ENCODE measurements at places on chromosomes 1 and 21.

GRCh38 chr1:165451691-165452090 lies 6.8 kb upstream of the RXRG start:
- DNase-seq = no peak

GRCh38 chr1:215793180-215793579 lies 226.1 kb downstream of the KCTD3 start:
- no peak for DNase-seq

DNA sequence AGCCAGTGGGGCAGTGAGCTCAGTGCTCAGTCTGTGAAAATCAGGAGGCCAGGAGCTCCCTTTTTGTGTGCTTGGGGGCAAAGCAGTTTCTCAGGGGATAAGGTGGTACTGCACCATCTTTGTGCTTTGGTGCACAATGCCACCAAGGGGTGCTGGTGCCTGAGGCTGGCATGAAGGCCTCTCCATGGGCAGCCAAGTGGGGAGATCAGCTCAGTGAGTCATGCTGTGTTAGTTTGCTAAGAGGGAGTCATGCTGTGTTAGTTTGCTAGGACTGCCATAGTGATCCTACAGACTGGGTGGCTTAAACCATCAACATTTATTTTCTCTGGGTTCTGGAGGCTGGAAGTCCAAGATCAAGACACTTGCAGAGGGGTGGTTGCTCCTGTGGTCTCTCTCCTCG lies 428.1 kb downstream of the PRDM2 start:
- no peak for DNase-seq

GRCh38 chr1:178397678-178398077 lies 99.1 kb downstream of the CLEC20A start:
- no peak for DNase-seq

DNA sequence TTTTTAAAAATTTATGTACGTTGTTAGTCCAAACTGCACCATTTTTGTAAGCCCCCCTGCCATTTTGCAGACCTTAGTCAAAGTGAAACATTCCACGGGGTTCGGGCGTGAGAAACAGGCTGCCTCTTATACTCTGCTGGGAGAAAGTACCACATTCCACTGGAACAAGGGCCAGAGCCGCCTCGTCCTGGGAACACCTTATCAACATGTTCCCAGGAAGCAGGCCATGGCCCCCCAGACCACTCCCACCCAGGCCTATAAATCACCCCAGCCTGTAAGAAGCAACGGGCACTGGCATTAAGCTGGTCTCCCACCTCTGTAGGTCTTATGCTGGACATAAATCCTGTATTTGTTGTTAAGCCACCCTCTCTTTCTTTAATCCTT lies 854 bp upstream of the ZRANB2 start:
- DNase-seq = peak; percentile 16

DNA sequence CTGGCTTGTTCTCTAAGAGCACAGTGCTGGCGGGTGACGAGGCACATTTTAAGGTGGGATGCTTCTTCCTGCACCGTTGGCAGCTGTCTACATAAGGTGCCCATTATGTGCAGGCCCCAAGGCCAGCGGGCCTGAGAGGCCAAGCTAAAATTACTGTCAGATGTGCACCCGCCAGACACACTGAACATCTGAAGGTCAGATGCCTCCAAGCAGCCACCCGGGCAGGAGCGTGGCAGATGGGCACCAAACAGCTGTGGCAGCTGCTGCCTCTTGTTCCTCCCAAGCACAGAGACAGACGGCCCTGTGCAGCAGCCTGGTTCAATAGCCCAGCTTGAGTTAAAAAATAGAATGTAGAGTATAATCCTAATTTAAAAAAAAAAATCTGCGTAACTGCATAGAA lies 211.9 kb upstream of the EDN2 start:
- DNase-seq = no peak

DNA sequence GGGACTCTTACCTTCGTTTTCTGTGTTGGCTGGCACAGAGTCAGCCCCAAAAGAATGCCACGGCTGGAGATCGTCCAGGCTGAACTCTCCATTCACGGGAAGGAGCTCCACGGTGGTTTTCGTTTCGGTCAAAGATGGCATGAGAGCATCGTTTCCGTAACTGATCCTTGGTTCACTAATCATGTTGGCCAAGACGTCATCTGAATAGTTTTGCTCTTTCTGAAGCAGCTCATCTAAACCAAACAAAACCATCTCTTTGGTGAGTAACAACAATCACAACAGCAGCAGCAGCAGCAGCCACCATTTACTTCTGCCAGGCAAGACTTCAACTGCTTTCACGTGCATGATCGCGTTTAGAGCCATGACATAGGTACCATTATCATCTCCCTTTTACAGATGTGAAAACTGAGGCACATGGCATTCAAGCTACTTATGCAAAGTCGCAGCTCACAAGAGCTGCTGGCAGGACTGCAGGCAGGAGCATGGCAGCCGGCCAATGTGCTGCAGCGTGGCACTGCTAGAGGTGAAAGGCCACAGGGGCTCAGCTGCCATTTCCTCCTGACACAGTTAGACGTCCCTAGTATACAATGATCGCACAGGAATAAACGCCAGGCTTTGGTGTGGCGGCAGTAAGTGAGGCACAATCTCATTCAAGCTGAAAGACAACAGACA lies 177.1 kb downstream of the GABPA start:
- peak; percentile 44 for DNase-seq

DNA sequence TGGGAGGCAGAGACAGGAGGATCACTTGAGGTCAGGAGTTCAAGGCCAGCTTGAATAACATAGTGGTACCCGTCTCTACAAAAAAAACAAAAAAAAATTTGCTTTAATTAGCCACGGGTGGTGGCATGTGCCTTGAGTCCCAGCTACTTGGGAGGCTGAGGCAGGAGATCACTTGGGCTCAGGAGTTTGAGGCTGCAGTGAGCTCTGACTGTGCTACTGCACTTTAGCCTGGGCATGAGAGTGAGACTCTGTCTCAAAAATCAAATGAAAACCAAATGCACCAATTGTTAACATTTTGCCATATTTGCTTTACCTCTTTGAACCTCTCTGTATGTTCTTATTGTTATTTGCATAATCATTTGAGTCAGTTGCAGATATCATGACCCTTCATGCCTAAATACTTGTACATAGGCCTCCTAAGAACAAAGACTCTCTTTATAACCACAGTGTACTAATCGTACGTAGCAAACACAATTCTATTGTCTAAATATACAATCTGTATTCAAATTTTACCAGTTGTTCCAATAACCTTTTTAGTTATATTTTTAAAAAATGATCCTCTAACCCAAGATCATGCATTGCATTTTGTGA lies 8.5 kb upstream of the NID1 start:
- DNase-seq = no peak

DNA sequence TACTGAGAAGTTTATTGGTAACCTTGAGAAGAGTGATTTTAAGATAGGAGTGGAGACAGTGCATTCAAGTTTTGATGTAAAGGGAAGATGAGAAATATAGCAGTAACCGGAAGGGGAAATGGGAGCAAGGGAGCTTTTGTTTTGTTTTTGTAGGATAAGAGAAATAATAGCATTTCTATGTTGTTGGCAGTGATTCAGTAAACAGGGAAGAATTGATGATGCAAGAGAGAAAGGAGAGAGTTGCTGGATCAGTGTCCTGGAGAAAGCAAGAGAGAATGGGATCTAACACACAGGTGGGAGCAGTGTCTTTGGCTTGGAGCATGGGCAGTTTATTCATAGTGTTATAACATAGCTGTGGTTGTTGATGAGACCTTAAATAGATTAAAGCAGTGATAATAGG lies 56.4 kb downstream of the OSBPL9 start:
- no peak for DNase-seq

- DNase-seq = no peak
Measured at GRCh38 chr1:39690794-39691382, 345 bp downstream of the HPCAL4 start.

DNA sequence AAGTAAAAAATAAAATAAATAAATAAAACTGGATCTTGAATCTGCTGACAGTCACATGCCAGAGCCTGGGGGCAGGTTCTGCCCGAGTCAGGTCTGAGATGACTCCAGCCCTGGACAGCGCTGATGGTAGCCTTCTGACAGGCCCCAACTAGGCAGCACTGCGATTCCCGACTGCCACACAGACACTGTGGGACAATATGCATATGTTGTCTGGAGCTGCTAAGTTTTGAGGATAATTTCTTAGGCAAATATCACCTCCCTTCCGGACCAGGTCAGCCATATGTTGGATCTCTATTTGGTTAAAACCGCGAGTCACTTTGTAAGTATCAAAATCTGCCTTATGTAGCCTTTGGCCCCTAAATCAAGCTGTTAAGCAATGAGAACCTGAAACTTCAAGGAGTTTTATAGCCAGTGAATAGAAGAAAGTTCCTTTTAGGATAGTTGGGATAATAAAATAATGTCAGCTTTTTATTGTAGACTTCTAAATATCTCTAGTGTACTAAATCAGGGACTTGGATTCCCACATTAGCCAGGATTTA lies 20.8 kb upstream of the TRIM17 start:
- DNase-seq = no peak
